ENCODE measurements at places on chromosomes 11 and 22.

DNA sequence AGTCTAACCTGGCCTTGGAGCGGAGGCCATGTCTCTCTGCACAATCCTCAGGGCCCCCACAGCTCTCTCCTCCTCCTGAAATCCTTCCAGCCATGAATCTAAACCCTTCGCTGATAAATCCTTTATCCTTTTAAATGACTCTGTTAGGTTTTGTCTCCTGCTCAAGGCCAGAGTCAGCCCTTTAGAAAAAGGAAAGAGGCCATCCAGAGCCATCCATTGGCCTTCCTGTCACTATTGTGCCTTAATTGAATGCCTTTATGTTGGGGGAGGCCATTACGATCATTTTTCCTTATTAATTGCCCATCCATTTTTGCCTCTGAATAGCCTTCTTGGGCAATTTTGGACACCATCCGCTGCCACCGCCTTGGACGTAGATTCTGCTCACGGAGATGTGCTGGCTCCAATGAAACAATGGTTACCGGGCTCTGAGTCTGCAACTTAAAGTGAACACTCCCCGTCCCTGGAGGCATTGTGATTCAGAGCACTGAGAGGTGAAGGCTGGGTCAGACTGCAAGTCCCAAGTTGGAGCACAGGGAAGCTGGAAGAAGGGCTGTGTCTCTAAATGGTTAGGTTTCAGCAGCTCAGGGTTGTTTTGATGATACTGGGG lies 213.0 kb upstream of the E2F8 start:
- DNase-seq, result no peak

- no peak for DNase-seq
Observed at GRCh38 chr22:50717709-50718351, 20.2 kb upstream of the ACR start.

- DNase-seq, result no peak
Observed at GRCh38 chr11:91220476-91221202, 997.8 kb upstream of the CHORDC1 start.

DNA sequence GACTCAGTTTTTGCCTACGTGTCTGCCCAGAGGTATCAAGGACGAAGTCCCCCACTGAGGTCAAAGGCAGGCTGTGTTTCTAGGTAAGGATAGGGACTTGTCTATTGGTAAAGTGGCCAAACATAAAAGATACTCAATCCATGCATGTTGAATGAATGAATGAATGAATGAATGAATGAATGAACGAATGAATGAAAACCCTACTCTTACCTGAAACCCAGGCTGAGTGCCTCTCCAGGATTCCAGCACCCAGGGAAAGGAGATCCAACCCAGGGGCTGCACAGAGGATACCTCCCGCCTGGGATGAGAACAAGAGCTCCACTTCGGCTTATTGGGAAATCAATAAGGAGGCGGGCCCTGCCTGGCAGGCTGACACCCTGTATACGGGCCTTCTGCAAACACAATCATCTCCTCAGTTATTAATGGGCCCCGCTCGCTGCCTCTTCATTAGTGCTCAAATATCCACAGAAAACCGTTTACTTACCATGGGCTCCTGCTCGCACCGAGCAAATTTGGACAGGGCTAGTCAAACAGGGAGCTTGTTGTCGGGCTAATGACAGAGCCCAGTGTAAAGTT lies 177.4 kb downstream of the BUD13 start:
- DNase-seq, result no peak

DNA sequence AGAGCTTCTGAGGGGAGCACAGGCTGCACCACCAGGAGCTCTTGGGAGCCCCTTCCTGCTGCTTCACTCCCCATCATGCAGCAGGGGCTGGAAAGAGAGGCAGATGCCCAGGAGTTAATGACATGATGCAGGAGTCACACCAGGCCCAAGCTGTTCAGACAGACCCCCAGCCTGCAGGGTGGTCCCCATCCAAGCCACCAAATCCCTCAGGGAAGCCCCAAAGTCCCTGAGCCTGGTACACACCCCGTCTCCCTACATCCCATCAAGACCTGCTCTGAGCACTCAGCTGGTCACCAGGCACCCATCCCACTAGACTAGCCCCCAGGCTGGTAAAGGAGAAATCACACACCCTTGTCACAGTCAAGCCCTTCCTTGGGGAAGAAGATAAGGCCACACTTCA lies 11.3 kb downstream of the CYB561A3 start:
- no peak for DNase-seq

DNA sequence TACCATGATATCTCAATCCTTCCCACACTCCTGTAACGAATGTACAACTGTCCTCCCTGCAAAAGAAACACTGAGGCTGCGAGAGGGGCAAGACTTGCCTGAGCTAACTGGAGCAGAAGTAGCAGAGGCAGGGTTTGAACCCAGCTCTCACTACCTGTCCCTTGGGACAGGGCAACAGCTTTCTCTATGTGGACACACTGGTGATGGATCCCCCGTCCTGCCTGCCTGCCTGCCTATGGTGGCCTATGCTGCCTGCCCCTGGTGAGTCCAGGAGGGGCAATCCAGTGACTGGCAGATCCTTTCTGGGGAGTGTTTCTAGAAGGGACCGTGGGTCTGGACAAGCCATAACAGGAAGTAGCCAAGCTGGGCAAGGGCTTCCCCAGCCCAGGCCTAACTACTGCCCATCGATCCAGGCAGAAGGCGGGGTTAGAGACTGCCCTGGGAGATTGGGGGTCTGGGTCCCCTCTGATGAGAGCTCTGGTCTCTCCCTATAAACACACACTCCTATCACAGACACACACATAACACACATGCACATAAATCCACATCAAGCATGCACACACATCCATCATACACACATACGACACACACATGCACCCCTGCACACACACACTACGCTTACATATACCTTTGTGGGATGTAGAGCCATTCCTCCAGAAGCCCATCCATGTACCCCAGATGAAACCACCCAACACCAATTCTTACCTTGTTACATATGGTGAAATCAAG lies 1.1 kb upstream of the EMID1 start:
- no peak for DNase-seq

GRCh38 chr11:123581651-123582399 lies 72.6 kb downstream of the SCN3B start:
- DNase-seq, result no peak

DNA sequence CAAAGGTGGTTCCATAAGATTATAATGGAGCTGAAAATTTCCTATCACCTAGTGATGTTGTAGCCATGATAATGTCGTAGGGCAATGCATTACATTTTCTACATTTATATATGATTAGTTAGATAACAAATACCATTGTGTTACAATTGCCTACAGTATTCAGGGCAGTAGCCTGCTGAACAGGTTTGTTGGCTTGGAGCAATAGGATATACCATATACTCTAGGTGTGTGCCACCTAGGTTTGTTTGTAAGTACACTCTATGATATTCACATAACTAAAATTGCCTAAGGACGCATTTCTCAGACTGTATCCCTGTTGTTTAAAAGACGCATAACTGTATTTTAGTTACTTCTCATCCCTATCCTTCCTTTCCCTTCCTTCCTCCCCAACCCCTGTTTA lies 13.6 kb downstream of the PLEKHB1 start:
- no peak for DNase-seq

GRCh38 chr22:27610863-27611786 lies 190.4 kb downstream of the MN1 start:
- no peak for DNase-seq

DNA sequence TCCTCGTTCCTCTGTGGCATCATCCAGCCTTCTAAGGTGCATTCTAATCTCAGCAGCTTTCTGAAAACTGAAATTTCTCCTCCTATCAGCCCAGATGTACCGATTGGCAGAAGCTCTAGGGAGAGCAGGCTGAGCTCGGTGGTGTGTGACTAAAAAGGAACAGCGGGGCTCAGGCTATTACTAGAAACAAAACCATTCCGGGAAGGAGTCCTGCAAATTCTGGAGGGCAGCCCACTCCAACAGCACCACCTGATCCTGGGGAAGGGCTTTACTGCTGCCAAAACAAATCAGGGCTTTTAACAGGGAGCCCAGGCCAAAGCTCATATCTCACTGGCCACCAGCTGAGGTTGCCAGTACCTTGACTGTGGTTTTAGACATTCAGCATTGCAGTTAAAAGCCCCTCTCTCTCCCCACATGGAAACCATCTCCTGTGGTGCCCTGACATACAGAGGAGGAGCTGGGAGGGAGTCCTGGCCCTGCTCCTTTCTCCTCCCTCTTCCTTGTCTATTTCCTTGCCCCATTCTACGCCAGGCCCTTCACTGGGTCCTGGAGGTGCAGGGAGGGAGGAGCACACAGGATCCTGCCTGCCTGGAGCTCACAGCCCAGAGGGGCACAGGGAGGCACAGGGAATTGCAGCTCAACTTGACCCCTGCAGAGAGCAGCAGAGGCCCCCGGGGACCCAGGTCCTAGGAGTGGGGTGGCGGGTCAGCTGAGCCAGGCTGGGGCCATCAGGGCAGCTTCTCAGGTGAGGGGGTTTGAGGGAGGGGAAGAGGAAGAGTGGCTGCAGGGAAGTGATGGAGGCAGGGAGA lies 889 bp downstream of the PLAAT4 start:
- peak; percentile 18 for DNase-seq

- no peak for DNase-seq
Observed at GRCh38 chr22:25816522-25817059, 74.6 kb downstream of the MYO18B start.

DNA sequence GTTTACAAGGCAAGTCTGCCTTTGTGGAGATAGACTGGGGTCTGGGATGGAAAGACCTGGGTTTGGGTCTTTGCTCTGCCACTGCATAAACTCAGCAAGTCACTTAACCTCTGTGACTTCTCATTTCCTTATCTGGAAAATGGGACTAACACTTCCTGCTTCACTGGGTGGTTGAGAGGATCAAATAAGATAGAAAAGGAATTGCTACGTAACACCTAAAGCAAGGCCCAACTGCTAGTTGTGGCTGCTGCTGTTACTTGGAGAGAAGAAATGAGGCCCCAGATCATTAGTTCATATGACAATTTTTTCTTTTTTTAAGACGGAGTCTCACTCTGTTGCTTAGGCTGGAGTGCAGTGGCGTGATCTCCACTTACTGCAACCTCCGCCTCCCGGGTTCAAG lies 5.9 kb downstream of the PTPRJ start:
- DNase-seq, result no peak
